Lower leg skin (tissue), 4 donors: ENCODE measurements at places on chromosomes 4 and X. TPM values are rescaled to one million over a fixed set of nuclear protein-coding genes. Genes with fewer than 3 reads are reported as not detected.

EDNRA gene
- 6.2 TPM for total RNA-seq

SYTL5 gene
- 0.79 TPM for total RNA-seq

UGT2A3 gene
- not detected for total RNA-seq

FAM199X gene
- 14.5 TPM for total RNA-seq

MTMR8 gene
- 0.19 TPM for total RNA-seq
